ENCODE measurements at places on chromosomes 4 and X.
A peak's percentile ranks its signal among the peaks of the same experiment; 100 is the strongest.

DNA sequence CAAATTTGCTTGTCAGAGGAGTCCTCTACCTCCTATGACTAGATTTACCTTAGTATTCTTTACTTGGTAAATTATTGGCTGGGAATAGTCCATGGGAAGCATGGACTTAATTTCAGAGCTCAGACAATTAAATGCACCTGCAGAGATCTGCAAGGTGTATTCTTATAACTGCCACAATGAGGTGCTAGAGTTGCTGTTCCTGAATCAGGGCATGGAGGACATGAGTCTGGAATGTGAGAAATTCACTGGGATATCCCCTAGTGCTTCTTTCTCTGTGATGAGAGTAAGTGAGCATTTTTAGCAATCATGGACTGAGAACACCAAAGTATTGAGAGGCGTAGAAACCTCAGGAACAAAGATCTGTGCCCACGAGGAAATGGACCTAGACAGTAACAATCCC lies 32.9 kb upstream of the GRID2 start:
- H3K4me3 ChIP-seq = no peak overlapping the region
- no peak for DNase-seq
- no peak overlapping the region for H3K27ac ChIP-seq
- no peaks in the 10 kb centered on the region for H3K36me3 ChIP-seq

DNA sequence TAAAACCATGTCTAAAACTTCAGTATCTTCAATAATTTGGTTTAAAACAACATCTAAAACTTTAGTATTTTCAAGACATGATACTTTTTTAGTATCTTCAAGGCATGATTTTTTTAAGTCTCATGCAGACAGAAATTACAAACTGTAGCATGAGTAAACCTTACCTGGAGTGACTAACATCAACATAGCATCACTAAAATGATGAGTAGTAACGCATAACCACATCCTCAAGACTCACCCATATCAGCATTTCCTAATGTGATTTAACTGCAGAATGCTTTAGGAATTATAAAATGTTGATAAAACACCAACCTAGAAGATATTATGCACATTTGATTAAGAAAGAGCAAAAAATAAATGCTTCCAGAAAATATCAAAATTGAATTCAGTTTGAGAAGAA lies 19.7 kb upstream of the EDNRA start:
- H3K4me3 ChIP-seq = no peak overlapping the region
- H3K27me3 ChIP-seq = no peaks in the 10 kb centered on the region
- H3K27ac ChIP-seq = no peak overlapping the region
- no peaks in the 10 kb centered on the region for H3K4me1 ChIP-seq

- H3K27ac ChIP-seq = no peak overlapping the region
- H3K36me3 ChIP-seq = no peaks in the 10 kb centered on the region
- H3K4me1 ChIP-seq = no peaks in the 10 kb centered on the region
These were observed 7.2 kb upstream of the MAGEA11 start for GRCh38 chrX:149704664-149705063.

DNA sequence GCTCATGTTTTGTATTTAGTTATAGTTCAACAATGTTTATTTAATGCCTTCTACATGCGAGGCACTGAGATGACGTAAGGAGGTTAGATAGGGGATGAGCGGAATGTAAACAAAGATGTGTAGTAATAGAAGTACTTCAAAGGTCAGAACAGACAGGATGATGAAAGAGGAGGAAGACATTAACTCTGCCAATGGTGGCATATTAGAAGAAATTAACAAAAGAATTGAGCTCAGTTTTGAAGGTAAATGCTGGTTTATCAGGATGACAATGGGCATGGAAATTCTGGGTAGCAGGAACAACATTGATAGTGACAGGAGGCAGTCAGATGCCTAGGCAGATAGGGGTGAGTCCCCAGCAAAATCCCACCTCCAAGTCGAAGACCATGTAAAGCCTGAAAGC lies 62.3 kb upstream of the PGRMC2 start:
- H3K36me3 ChIP-seq = peaks cover 7% of the 10 kb centered on the region
- no peaks in the 10 kb centered on the region for H3K27me3 ChIP-seq
- DNase-seq = no peak
- H3K4me3 ChIP-seq = no peak overlapping the region
- H3K27ac ChIP-seq = no peak overlapping the region

GRCh38 chr4:82865592-82865991 lies 25.4 kb downstream of the SEC31A start:
- peaks cover 22% of the 10 kb centered on the region for H3K4me1 ChIP-seq
- no peak for DNase-seq
- H3K27ac ChIP-seq = peak overlapping the region; percentile 83
- H3K4me3 ChIP-seq = no peak overlapping the region

DNA sequence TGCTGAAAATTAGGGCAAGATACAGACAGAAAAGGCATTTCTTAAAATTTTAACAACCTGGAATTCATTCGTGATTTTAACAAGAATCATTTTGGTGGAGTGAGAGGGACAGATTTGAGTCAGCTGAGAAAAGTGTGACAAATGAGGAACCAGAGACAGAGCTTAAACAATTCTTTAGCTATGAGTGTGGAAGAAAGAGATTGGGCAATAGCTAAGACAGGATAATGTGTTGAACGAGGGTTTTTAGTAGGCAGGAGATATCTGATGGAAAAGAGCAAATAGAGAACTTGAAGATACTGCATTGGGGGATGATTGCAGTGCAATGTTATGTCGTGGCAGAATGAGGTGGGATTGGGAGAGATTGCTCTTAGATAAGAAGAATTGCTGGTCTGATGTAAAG lies 164.2 kb upstream of the SPRY1 start:
- DNase-seq = no peak
- H3K27me3 ChIP-seq = no peaks in the 10 kb centered on the region
- H3K4me3 ChIP-seq = no peak overlapping the region
- peaks cover 31% of the 10 kb centered on the region for H3K36me3 ChIP-seq
- H3K27ac ChIP-seq = no peak overlapping the region

DNA sequence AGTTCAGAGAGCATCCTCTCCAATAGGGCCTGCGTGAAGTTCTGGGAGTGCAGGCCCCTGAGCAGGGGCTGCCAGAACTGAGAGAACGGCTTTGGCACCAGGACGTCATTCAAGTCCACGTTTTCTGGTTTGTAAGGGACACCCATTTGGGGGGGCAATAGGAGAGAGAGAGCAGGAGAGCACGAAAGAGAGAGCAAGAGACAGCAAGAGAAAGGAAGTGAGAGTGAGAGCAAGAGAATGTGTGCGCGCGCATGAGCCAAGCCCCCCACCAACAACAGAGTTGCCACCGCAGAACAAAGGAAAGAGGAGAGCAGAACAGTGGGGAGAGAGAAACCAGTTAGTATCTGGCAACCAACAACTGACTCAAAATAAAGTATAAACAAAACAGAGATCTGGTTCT lies 10.4 kb downstream of the LAS1L start:
- peaks cover 22% of the 10 kb centered on the region for H3K36me3 ChIP-seq
- peaks cover 2% of the 10 kb centered on the region for H3K4me1 ChIP-seq
- DNase-seq = no peak

DNA sequence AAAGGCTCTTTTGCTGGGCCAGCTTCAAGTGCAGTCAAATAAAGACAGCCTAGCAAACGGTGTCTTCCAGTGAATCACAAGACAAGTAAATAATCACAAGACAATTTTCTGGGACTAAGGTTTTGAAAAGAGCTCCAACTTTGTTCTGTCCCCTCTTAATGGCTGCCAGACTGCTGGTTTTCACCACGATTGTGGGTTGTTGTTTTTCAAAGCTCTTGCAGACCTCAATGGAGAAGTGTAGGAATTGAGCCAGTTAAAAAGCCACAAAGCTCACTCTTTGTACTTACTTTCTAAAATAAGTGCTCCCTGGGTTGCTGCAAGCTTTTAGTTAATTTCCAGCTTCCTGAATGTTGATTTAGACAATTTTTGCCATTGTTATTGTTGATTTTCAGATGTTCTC lies 405.8 kb upstream of the HTR2C start:
- H3K4me3 ChIP-seq = no peak overlapping the region
- H3K4me1 ChIP-seq = no peaks in the 10 kb centered on the region
- no peaks in the 10 kb centered on the region for H3K36me3 ChIP-seq
- H3K27ac ChIP-seq = no peak overlapping the region
- DNase-seq = no peak

- no peaks in the 10 kb centered on the region for H3K4me1 ChIP-seq
- H3K4me3 ChIP-seq = no peak overlapping the region
- no peaks in the 10 kb centered on the region for H3K27me3 ChIP-seq
These were observed 127.4 kb upstream of the CLNK start for GRCh38 chr4:10811991-10812390.

GRCh38 chr4:158121161-158121579 lies 51.7 kb downstream of the GASK1B start:
- DNase-seq = no peak
- no peak overlapping the region for H3K27ac ChIP-seq
- no peak overlapping the region for H3K4me3 ChIP-seq
- H3K36me3 ChIP-seq = no peaks in the 10 kb centered on the region

- no peaks in the 10 kb centered on the region for H3K4me1 ChIP-seq
- no peak for DNase-seq
- H3K27me3 ChIP-seq = peaks cover 10% of the 10 kb centered on the region
- no peaks in the 10 kb centered on the region for H3K36me3 ChIP-seq
- no peak overlapping the region for H3K27ac ChIP-seq
These were observed 48.8 kb downstream of the IGFBP7 start for GRCh38 chr4:57061395-57061794.

- H3K27ac ChIP-seq = no peak overlapping the region
- DNase-seq = no peak
- H3K36me3 ChIP-seq = no peaks in the 10 kb centered on the region
- no peak overlapping the region for H3K4me3 ChIP-seq
These were observed 137.8 kb upstream of the CPEB2 start for GRCh38 chr4:14864365-14865030.

DNA sequence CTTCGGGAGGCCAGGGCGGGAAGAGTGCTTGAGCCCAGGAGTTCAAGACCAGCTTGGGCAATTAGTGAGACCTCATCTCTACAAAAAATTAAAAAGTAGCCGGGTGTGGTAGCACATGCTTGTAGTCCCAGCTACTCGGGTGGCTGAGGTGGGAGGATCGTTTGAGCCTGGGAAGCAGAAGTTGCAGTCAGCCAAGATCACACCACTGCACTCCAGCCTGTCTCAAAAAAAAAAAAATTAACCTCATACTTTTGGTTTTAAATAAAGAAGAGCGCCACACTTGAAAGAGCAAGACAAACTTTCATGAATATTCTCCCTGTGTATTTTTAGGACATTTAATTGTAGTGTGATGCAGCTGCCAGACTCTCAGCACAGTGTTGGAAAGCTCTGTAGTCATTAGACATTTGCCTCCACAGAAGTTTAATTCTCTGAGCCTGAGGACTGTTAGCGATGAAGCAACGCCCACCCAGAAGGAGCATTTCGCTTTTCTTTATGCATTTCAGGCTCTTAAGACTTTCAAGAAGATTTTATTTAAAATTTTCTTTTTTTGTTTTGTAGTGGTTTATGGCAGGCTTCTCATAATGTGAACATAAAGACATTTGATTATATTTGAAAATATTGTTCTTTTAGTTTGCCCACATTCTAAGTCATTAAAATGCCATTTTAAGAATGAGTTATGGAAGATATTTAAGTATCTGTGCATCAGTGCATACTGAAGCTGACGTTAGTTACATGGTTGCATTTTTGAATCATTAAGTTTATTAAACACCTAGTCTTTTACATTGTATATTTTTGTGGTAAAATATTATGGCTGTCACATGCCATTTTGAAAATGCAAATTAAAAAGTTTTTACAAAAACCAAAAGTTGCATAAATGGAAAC lies 45.8 kb downstream of the DCLK2 start:
- H3K4me3 ChIP-seq = no peak overlapping the region
- no peak for DNase-seq
- H3K27me3 ChIP-seq = peaks cover 12% of the 10 kb centered on the region
- no peak overlapping the region for H3K27ac ChIP-seq

- no peak overlapping the region for H3K4me3 ChIP-seq
- H3K36me3 ChIP-seq = peaks cover 9% of the 10 kb centered on the region
- H3K27me3 ChIP-seq = no peaks in the 10 kb centered on the region
- peaks cover 30% of the 10 kb centered on the region for H3K4me1 ChIP-seq
- no peak overlapping the region for H3K27ac ChIP-seq
These were observed 69.1 kb upstream of the WDR1 start for GRCh38 chr4:10185518-10186227.

GRCh38 chr4:113383111-113383785 lies 333.8 kb downstream of the ANK2 start:
- H3K27ac ChIP-seq = no peak overlapping the region
- peaks cover 14% of the 10 kb centered on the region for H3K4me1 ChIP-seq
- DNase-seq = no peak
- H3K4me3 ChIP-seq = no peak overlapping the region
- peaks cover 10% of the 10 kb centered on the region for H3K27me3 ChIP-seq

DNA sequence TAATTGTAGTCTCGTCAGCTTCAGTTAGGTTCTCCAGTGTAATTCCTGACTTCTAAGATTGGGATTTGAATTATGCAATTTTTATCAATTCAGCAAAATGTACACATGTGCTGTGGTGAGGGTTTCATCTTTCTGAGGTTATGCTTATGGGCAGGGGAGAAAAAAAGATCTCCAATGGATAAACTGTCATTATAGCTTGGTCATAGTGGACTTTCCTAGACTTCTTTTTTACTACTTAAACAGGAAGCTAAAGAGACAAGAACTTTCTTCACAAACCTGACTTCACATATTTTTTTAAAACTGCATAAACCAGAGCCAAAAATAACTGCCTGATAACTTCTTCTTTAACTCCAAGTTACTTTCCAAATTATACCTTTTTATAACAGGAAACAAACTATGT lies 21.7 kb upstream of the SPP1 start:
- no peaks in the 10 kb centered on the region for H3K36me3 ChIP-seq
- no peak overlapping the region for H3K27ac ChIP-seq
- DNase-seq = no peak
- H3K4me3 ChIP-seq = no peak overlapping the region
- H3K27me3 ChIP-seq = no peaks in the 10 kb centered on the region

DNA sequence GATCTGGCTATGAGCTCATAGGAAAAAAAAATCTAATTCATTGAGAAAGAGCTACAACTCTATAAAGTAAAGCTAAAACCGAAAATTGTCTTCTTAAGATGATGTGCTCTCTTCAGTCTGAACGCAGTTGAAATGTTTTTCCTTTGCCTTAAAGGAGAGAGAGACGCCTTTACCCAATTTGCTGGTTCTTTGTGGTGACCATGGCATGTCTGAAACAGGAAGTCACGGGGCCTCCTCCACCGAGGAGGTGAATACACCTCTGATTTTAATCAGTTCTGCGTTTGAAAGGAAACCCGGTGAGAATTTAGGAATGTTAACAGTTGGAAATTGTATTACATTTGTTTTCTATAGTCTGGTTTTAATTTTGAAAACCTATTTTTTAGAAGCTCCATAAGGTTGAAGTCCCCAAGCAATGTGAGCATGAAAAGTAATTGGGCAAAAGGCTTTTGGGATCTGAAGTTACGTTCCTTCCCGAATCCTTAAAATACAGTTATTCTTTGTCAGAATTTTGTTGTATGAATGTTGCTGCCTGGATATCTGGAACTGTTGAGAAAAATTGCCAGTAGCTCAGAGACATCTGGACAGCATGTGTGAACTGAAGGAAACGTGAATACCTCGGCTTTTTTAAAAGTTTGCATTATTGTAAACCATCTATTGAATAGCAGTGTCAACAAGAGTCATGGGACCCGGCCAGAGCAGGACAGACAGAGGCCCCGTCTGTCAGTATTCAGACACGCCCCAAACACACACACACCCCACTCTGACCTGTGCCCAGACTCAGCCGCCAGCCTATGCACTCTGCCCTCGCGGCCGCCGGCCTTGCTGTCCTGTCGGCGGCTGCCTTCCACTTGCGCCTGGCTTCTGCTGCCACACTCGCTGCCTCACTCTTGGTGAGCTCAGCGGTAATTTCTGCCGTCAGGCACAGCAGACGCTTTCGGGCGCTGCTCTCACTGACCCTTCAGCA lies 9.9 kb downstream of the PIGG start:
- no peak overlapping the region for H3K4me3 ChIP-seq
- H3K36me3 ChIP-seq = peaks cover 59% of the 10 kb centered on the region
- H3K27me3 ChIP-seq = no peaks in the 10 kb centered on the region
- DNase-seq = no peak
- peaks cover 9% of the 10 kb centered on the region for H3K4me1 ChIP-seq
